ENCODE measurements at places on chromosomes 6 and 20.

DNA sequence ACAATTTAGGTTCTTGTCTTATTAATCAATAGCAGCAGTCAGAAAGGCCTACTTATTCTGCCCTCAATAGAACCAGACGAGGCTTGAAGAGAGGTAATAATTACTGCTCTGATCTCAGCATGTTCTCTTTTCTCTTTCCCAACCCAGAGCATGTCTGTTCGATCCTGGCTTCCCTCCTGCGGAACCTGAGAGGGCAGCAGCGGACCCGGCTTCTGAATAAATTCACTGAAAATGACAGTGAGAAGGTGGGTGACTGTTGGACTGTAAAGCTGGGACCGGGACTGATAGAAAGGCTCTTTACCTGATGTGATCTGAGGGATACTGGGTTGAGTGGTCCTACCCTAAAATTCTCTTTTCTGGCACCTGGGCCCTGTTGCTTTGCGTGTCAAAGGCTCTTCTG, 63.0 kb upstream of the VSTM2L start:
- DNase-seq = no peak

DNA sequence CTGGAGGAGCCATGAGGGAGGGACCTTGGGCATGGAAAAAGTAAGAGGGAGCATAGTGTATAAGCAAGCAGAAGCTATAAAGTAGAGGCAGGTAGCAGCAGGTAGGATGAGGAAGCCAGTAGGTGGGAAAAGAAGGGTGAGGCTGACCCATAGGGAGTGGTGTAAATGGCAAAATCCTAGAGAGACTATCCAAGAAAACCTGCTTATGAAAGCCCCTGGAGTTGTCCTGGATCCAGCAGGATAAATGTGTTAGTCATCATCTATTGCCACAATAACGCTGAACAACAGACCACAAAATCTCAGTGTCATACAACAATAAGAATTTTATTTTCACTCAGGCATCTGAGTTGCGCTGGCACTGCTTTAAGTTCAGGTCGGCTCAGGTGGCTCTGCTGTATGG, 30.2 kb downstream of the CHD6 start:
- DNase-seq = no peak

GRCh38 chr6:156864557-156864956, 87.4 kb downstream of the ARID1B start:
- DNase-seq = no peak

DNA sequence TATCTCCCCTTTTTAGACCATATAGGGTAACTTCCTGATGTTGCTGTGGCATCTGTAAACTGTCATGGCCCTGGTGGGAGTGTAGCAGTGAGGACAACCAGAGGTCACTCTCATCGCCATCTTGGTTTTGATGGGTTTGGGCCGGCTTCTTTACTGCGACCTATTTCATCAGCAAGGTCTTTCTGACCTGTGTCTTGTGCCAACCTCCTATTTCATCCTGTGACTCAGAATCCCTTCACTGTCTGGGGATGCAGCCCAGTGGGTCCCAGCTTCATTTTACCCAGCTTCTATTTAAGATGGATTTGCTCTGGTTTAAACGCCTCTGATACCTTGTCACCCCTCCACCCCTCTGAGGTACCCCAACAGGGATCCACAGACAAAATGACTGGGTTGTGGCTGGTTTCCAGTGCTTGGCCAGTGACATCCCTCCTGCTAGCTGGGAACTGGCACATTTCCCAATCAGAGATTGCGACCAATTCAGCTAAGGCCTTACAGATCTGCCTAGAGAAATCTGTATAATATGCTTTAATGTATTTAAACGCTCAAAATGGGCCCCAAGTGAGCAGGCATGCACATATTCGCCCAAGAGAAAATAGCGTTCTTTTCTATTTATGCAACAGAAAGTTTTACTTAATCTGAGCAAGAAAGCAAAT, 315.6 kb upstream of the QKI start:
- no peak for DNase-seq

GRCh38 chr6:55574556-55574955, 4.4 kb downstream of the HMGCLL1 start:
- no peak for DNase-seq

- DNase-seq = peak; percentile 71
These were observed 109.1 kb downstream of the SASH1 start for GRCh38 chr6:148451690-148452089.

DNA sequence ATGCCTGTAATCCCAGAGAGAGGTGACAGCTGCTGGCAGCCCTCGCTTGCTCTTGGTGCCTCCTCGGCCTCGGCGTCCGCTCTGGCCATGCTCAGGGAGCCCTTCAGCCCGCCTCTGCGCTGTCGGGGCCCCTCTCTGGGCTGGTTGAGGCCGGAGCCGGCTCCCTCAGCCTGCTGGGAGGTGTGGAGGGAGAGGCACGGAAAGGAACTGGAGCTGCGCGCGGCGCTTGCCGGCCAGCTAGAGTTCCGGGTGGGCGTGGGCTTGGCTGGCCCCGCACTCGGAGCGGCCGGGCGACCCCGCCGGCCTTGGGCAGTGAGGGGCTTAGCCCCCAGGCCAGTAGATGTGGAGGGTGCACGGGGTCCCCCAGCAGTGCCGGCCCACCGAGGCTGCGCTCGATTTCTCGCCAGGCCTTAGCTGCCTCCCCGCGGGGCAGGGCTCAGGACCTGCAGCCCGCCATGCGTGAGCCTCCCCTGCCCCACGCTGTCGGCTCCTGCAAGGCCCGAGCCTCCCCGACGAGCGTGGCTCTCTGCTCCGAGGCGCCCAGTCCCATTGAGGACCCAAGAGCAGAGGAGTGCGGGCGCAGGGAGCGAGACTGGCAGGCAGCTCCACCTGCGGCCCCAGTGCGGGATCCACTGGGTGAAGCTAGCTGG, 34.6 kb downstream of the C6orf52 start:
- no peak for DNase-seq

- no peak for DNase-seq
These were observed 523.4 kb upstream of the BTBD3 start for GRCh38 chr20:11394145-11394833.

- peak; percentile 92 for DNase-seq
These were observed 53.4 kb downstream of the TRAF3IP2 start for GRCh38 chr6:111552241-111552744.

DNA sequence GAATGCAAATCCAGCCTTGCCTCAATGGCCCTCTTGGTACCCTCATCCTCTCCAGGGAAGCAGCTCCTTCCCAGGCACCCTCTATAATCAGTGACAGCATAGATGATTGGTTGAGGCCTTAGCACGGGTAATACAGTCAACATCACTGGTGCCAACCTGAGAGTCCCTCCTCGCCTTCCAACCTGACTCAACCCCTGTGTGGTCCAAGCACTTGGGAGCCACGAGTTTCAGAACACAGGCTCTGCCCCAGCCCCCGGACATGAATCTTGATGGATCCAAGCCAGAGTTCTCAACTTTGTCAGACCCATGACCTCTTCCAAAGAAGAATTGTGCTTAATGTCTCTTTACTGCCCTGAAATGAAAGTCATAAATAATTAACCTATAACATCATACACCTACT, 213.9 kb downstream of the PREX1 start:
- DNase-seq = no peak

GRCh38 chr20:23105193-23105592, 19.1 kb upstream of the CD93 start:
- no peak for DNase-seq

DNA sequence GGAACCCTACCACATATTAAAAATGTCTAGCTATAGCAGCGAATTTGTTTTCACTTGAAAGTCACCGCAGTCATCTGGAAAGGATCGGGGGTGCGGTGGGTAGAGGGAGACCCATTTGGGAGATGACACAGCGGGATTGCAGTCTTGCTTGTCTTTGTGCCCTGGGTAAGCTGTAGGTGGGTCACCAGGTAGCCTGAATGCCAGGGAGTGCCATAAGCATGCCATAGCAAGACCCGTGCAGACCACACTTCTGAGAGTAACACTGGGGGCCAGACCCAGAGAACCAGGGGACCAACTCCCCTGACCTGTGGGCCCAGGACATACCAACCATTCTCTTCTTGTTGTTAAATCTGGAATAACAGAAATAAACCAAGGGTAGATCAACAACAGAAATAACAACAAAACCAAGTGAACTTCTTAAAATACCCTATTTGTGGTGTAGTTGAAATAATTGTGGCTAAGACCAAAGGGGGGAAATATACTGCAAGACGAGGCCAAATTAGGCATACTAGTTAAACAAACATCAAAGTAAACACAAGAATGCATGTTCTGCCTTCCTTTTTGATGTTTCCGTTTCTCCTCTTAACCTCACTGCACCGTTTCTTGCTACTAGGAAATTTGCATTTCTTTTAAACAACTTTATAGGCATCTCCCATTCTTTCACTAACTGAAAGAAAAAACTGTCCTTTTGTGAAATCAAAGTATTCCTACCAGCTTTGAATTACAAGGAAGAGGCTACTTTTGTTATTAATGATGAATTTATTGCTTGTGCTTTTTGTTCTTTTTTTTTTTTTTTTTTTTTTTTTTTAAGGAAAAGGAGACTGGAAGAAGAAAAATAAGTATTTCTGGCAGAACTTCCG, 128.2 kb downstream of the SASH1 start:
- DNase-seq = no peak

DNA sequence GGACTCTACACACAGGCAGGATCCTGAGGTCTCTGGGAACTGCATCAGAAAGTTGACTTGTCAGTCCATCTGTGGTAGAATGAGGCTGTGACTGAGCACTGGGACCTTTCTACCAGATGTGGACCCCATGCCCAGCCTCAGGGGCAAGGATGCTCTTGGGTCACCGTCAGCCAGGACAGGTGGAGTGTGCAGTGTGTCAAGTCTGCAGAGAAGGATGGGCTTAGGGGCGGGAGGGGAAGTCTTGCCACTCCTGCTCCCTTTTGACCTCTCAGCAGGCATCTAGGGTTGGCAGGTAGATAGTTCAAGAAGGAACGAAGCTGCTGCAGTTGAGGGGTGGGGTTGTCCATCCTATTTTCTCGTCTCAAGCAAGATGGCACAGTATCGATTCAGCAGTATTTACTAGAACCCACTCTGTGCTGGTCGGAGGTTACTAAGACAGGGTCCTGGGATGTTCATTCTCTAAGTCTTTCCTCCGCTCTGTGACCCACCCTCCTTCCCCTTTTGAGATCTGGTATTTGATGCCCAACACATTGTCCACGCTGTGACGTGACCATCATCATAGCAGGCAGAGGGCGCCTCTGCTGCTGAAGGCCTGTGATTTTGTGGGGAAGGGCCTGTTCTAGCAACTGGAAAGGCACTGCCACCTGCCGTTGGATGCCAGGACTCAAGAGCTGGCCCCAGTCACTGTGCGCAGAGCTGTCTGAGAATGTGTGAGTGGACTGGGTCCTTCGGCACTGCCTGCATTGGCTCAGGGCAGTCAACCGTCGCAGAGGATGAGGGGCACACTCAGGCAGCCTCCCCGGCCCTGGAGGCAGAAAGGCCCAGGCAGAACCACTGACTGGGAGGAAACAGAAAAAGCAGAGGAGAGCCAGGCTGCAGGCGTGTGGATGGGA, 23.2 kb downstream of the RBCK1 start:
- DNase-seq = peak; percentile 67

GRCh38 chr20:2385026-2385425, 4.3 kb downstream of the TGM6 start:
- no peak for DNase-seq

- no peak for DNase-seq
These were observed 211.4 kb downstream of the ESR1 start for GRCh38 chr6:152018876-152019275.

GRCh38 chr6:32188381-32189068, 1.5 kb downstream of the PBX2 start:
- DNase-seq = no peak

DNA sequence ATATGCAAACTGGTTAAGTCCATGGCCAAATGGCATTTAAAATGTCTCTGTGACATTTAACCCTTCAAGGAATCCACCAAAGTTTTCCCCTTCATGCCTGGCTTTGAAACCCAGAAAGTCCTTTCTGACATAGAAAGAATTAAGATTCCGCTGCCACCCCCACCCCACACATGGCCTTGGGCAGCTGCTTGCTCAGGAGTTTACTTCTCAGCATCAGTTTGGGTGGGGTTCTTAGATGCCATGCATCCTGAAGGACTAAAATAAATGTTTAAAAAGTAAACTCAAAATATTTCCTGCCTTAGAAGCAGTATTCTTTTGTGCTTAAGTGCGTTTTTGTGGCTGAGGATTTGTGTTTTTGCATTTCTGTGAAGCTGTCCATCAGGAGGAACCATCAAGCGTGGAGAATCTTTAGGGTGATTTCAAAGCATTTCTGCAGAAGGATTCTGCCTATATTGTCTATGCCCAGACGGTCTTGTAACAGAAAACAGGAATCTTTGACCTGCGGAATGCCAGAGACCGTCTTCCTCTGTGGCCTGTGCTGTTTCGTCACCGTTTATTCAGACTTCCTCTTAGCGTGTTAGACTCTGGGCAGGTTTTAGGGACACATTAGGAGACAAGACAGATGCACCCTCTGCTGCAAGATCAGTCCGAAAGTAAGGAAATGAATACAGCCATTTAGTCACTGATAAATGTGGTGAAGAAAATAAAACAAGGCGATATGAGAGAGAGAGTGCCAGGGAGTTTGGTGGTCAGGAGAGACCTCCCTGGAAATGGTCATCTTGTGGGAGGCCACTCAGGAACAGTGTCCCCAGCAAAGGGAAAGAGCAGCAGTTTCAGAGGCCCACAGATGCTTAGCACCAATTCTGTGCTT, 6.2 kb downstream of the DUSP22 start:
- no peak for DNase-seq

GRCh38 chr6:136236466-136237293, 13.4 kb downstream of the MTFR2 start:
- DNase-seq = no peak

DNA sequence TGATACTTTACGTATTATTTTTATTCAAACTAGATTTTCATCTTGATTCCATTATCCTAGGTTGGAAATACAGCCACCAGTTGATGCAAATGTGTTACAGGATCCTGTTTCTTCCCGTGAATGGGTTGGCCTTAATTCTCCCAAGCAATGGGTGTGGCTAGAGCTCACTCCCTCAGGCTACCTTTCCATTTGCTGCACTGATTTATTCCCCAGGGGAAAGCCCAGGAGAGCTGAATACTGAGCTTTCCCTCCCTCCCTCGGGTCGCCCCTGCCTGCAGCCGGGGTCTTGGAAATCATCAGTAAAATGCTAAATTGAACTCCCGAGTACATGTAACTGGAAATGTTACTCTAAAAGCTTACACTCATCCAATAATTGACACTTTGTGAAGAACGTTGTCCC, 9.9 kb downstream of the SMOC2 start:
- no peak for DNase-seq

- DNase-seq = peak; percentile 24
These were observed 15.4 kb downstream of the EZR start for GRCh38 chr6:158803733-158804143.

GRCh38 chr6:91704531-91704930, 1117.7 kb upstream of the MAP3K7 start:
- no peak for DNase-seq

DNA sequence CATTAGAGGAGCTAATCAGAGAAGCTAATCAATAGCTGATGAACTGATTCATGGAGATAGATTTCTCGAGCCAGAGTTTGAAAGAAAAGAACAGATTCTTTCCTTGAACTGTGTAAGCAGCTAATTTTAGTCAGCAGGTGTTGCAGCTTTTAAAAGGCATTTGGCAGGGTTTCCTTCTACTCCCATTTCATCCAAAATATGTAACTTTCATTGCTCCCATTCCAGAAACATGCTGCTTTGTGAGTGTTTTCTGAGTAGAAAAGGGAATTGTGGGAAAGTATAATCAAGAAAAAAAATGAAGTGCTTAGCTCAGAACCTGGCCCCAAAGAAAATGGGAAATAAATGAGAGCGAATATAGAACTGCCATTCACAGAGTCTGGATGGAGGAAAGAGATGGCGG, 20.8 kb downstream of the SLC35F1 start:
- DNase-seq = no peak

- no peak for DNase-seq
These were observed 473.7 kb upstream of the JARID2 start for GRCh38 chr6:14772188-14772587.

Data from femur (tissue), 1 donor.